ENCODE measurements at places on chromosomes 5 and 9.

DNA sequence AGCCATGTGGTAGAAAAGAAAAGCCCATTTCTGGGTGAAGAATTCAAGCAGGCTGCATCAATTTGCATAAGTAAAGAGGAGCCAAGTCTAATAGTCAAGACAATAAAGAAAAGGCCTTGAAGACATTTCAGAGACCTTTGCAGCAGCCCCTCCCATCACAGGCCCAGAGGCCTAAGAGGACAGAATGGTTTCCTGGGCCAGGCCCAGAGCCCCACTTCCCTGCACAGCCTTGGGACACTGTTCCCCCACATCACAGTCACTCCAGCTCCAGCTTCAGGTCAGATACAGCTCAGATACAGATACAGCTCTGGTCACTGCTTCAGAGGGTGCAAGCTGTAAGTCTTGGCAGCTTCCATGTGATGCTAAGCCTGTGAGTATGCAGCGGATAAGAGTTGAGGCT lies 29.1 kb downstream of the PLGRKT start:
- DNase-seq = no peak

GRCh38 chr9:92055624-92056023 lies 59.6 kb downstream of the SPTLC1 start:
- DNase-seq = no peak

DNA sequence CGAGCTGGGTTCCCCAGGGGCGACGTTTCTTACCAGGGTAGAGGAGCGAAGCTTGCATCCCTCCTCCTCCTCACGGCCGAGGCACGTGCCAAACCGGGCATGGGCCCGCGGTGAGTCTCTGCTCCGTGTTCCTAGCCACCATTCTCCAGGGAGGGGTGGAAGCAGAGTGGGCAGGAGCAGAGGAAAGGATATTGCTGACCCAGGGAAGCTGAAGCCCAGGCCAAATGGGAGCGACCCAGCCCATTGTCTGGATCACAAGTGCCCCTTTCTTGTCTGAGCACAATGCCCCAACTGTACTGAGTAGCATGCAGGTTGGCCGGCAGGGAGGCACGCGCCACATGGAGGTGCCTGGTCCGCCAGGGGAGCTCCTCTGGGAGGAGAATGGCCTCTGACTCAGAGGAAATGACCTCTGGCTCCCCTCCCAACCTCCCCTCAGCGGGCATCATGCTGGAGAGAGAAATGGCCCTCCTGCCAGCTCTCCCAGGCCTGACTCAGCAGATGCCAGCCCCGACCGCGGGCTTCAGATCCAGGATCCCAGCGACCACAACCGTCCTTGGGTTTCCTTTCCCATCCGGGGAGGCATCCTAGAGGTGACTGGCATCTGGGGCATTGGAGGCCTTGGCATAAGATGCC lies 1.1 kb downstream of the PRR7 start:
- DNase-seq = peak; percentile 31

GRCh38 chr5:5122776-5123175 lies 17.4 kb upstream of the ADAMTS16 start:
- no peak for DNase-seq

DNA sequence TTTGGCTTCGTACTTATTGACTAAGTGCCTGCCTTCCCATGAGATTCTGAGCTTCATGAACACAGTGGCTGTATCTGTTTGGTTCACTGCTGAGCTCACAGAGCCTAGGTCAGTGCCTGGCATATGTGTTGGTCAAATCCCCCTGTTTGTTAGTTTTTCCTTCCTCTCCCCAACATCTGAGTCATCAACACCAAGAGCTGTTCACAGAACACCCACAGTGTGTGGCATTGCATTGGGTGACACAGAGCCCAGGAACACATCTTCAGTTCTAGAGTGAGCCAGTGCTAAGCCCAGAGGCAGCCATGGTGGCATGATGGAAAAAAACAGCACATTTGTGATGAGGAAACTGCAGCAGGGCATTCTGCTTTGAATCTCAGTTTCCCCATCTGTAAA lies 294.6 kb downstream of the SEC61B start:
- no peak for DNase-seq

DNA sequence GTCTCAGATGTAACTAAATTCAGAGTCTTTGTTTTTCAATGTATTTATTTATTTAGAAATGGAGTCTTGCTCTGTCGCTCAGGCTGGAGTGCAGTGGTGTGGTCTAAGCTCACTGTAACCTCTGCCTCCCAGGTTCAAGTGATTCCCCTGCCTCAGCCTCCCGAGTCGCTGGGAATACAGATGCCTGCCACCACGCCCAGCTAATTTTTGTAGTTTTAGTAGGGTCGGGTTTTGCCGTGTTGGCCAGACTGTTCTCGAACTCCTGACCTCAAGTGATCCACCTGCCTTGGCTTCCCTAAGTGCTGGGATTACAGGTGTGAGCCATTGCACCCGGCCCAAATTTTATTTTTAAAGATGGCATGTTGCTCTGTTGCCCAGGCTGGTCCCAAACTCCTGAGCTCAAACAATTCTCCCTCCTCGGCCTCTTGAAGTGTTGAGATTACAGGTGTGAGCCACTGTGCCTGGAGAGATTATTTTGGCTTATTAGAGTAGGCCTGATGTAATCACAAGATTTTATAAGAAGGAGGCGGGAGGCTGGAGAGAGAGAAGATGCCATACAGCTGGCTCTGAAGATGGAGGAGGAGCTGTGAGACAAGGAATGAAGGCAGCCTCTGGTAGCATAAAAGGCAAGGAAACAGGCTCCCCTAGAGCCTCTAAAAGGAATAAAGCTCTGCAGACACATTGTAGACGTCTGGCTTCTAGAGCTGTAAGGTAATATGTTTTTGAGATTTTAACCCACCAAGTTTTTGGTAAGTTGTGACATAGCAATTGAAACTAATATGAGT lies 12.9 kb upstream of the KLF9 start:
- no peak for DNase-seq

DNA sequence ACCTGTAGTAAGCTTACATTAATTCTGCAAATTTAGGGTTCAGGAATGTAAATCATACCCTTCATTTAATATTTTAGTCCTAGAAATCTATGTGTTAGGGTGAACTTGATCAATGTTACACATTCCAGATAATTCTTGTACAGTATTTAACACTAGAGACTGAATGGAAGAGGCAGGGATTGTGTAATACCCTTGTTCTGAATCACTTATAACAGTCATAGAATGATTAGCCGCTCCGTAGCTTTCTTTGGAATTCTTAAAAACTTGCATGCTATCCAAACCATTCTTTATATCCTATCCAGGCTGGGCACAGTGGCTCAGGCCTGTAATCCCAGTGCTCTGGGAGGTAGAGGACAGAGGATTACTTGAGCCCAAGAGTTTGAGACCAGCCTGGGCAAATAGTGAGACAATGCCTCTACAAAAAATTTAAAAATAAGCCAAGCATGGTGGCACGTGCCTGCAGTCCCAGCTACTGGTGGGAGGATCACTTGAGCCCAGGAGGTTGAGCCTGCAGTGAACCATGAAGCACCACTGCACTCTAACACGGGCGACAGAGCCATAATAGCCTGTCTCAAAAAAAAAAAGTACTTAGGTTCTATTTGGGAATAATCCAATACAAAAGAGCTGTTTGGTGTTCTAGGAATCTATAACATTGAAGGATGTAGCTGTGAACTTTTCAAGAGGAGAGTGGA lies 8.3 kb downstream of the ZNF483 start:
- DNase-seq = no peak

GRCh38 chr5:52864371-52864770 lies 76.7 kb downstream of the ITGA1 start:
- DNase-seq = no peak

- no peak for DNase-seq
Observed at GRCh38 chr5:59103303-59103702, 520.4 kb downstream of the RAB3C start.

- DNase-seq = no peak
Observed at GRCh38 chr5:12323637-12324229, 419.5 kb upstream of the CTNND2 start.

DNA sequence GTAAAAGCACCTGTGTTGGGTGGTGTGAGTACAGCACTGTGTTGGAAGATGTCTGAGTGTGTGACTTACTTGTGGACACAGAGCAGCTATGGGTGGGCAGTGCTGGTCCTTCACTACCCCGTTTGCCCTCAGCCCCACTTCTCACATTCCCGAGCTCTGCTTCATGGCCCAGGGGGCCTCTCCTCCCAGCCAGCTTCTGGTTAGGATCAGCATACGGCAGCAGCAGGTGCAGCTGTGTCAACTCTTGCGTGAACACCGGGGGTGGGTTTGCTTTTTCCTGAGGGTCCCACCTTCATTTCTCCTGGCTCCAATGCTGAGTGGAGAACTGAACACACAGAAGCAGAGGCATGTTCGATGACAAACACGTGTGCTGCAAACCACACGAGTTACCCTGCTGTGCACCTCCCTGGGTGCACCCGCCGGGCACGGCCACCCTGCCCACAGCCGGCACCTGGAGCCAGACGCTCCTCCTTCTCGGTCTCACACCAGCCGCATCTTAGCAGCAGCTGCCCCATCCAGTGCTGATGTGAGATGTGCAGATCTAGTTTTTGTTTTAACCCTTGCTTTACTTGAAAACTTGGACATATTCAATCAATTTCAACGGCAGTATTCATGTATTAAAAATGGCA lies 14.9 kb upstream of the SLC6A3 start:
- no peak for DNase-seq

GRCh38 chr9:109507421-109507838 lies 9.3 kb upstream of the PTPN3 start:
- no peak for DNase-seq

DNA sequence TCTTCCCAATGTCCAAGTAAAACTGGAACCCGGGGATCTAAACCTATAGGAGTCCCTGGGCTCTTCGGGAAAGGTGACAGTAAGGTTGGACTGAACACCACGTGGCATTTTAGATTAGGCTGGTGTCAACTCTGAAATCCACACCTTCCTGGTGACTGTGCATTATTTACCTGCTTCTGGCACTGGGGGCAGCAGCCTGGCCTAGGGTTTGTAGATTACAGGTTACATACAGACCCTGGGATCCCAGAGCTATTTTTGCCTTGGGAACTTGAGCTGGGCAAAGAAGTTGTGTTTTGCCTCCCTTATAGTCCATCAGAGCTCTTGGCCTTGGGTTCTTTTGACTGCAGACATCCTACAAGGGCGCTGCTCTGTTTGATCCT lies 173.2 kb downstream of the DAB2IP start:
- DNase-seq = no peak

DNA sequence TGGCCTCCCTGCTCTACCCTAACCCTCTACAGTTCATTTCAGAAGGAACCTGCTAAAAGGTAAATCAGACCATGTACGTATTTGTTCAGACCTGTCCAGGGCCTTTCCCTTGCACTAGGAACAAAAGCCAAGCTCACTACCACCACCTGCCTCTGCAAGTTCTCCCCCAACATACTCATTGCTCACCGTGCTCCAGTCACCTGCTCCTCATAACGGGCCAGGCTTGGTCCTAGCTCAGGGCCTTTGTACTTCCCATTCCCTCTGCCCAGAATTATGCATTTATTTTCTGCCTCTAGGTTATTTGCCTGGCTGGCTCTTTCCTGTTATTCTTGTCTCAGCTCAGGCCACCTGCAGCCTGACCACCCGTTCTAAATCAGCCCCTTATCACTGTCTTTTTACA lies 4.8 kb upstream of the FGF1 start:
- no peak for DNase-seq

DNA sequence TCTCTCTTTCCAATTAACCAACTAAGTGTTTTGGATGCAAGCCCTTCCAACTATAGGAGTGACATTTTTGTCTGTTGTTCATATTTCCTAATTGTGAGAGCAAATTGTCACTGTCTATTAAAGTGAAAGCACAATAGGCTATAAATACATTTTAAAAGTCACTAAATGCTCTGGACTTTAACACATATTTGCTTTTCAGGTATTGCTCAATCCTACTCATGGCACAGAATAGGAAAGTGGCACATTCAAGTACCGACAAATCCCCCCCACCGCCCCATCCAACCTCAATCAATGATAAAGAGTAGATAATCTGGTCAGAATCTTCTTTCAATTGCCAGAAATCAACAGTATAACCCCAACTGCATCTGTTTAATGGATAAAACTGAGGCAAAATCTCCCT lies 419.8 kb downstream of the PLK2 start:
- no peak for DNase-seq

DNA sequence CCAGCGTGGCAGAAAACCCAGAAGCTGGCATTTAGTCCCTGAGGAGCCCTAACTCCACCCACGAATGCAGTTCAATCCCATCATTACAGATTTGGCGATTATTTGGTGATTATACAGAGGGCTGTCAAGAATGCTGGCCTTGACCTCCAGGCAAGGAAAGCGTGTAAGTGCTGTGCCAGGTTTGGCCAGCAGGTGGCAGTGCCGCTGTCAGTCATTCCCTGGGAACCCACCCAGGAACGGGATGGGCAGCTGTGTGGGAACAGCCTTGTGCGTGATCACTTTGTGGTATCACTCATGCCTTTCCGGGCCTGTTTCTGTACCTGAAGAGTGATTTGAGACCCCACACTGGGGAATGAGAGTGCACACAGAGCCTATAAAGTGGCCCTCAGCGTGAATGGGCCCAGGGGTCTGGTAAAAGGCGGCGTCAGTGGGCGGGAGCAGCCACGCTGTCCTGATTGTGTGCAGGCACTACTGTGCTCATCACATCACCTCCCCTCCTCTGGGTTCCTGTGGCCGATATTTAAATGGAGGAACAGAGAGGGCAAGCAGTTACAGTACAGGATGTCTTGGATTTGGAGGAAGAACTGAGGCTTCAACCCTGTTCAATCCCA lies 215.6 kb downstream of the ROR2 start:
- peak; percentile 44 for DNase-seq

Measured in CD4-positive, alpha-beta T cell treated with Interferon alpha-2 for 1 hour (primary cell).